Activated naive CD4-positive, alpha-beta T cell (primary cell): ENCODE measurements at places on chromosomes 2 and 18.

- DNase-seq, result no peak
These were observed 142.3 kb upstream of the CDH7 start for GRCh38 chr18:65608471-65608870.

DNA sequence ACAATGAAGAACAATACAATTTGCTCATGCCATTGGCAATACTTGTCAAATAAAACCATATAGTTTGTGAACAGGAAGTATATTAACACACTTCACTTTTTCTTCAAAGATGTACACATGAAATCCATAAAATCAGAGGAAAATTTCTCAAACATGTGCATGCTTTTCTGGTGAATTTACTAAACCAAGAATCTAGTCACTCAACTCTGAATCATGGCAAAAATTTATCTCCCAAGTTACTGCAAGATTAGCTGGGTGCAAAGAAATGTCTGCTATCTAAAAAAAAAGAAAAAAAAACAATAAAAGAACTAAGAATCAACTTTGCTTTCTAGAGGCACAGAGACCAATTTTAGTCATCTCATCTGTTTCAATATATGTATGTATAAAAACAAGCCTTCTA is 419.2 kb downstream of the NR4A2 start:
- no peak for DNase-seq

DNA sequence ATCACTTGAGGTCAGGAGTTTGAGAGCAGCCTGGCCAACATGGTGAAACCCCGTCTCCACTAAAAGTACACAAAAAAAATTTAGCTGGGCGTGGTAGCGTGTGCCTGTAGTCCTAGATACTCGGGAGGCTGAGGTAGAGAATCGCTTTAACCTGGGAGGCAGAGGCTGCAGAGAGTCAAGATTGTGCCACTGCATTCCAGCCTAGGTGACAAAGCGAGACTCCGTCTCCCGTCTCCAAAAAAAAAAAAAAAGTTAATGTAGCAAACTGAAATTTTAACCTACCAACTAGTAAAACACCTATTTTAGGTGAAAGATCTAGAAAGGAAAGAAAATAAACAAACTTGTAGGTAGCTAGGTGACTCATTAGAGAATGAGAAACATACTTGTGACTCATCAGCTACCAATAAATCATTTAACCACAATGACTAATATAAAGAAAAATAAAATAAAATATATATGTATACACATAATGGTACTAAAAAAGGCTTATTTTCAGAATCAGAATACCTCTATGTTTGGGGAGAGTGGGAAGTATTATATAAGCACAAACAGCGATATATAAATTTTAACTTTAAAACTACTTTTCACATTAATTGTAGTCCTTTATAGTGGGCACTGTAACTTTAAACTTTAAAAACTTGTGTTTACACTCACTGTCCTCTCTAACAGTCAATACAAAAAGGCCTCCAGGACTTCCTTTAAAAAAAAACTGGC is 36.6 kb downstream of the DARS1 start:
- DNase-seq, result no peak

GRCh38 chr18:67468038-67468437 is 48.5 kb downstream of the DSEL start:
- DNase-seq, result no peak

GRCh38 chr2:29245742-29246382 is 130.6 kb downstream of the CLIP4 start:
- DNase-seq, result no peak

DNA sequence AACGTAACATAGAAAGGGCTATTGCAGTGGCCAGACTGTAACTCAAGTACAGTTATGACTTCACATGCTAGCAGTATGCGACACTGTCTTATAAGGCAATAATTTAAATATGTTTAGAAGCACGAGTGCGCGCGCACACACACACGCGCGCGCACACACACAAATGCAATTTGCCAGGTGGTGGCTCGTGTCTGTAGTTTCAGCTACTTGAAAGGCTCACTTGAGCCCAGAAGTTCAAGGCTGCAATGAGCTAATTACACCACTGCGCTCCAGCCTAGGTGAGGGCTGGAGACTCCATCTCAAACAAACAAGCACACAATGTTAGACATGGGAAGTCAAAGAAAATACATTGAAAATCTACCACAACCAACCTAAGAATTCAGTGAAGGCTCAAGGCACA is 103.7 kb downstream of the USP34 start:
- DNase-seq, result no peak

GRCh38 chr2:161746891-161747535 is 122.8 kb downstream of the SLC4A10 start:
- no peak for DNase-seq

DNA sequence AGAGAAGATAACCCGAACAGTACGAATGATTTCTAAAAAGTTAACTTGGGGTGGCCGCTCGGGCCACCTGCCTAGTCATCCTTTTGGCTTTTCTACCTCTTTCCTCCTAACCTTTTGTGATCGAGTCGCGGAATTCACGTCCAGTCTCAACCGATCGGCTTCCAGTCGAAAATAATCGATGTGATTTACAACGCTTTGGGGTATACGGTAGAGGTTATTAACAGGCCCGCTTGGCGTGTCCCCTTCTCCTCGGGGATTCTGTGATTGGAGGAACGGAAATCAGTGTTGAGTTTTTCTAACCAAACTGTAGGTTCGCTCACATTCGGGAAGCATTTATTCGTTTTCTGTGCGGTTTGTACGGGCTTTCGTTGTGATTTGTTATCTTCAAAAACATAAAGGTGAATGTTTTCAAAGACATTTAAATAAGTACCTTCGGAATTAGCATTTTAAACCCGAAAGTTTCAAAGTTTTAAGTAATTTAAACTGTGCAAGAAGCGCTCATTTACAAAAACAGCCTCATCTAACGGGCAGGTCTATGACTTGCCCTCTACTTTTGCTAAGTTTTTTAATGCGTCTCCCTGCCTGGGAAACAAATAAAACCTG is 588 bp upstream of the FOXI3 start:
- DNase-seq, result no peak

DNA sequence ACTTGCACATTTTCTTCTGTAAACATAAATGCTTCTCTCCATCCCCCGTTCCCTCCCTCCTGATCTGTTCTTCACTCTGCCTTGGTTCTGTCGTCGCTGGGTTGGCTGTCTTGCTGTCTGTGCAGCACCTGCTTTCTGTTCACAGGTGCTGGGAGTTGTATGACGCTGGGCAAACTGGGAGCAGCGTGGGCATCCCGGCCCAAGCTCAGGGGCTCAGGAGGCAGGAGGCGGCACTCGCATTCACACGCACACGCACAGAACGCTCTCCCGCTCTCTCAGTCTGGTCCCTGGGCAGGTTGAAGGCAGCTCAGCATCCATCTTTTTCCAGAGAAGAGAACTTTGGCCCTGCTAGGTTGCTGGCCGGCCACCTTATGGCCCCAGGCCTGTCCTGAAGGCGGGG is 55.7 kb downstream of the GBX2 start:
- DNase-seq, result no peak

- DNase-seq, result no peak
These were observed 103.3 kb downstream of the COL6A3 start for GRCh38 chr2:237310515-237311114.

- DNase-seq, result no peak
These were observed 1025.1 kb downstream of the LRP1B start for GRCh38 chr2:141105763-141106162.

- no peak for DNase-seq
These were observed 342.2 kb downstream of the CMPK2 start for GRCh38 chr2:6523476-6523875.

DNA sequence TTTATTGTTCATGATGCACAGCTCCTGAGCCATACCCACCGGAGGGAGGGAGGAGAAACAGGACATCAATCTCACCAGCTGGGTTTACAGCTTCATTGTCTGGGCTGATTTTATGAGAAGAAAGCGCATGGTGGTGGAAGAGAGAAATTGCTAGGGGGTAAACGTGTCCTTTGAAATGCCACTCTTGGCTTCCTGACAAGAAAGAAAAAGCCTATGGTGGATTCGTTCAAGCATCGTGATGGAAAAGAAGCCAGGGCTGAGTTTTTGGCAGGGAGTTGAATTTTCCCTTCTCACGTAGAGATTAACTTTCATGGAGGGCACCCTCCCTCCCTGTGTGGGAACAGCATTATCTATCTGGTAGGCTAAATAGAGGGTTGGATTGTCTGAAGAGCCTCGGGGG is 502.0 kb downstream of the SLC4A3 start:
- no peak for DNase-seq

DNA sequence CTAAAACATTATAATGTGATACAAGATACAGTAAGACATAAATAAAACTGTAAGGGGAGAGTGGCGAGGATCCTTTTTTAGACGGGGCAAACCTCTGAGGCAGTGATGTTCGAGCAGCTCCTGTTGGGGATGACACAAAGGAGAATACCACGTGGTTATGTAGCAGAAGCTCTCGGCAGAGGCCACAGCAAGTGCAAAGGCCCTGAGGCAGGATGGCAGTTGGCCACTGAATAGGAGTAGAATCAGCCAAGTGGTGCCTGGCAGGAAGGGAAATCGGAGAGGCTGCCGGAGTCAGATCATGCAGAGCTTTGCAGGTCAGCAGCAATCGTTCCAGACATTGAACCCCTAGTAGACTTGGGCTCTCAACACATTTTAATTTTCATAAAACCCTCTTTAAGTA is 19.1 kb downstream of the NOSTRIN start:
- DNase-seq, result no peak

- no peak for DNase-seq
These were observed 103.9 kb upstream of the TACR1 start for GRCh38 chr2:75303227-75303626.

DNA sequence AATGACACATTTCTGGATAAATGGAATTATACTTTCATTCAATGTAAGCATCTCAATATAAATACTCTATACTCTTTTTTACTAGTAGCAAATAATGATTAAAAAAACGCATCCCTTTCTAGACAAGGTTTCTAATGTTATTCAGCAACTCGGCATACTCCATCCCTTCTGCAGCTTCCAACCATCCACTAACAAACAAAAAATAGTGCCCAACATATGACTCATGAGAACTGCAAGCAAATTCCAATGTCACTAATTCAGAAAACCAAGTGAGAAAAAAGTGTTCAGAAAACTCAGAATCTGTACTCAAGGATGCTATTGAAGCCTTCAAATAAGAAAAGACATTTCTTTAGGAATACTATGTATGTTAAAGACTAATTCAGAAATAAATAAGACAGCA is 140.0 kb downstream of the BAZ2B start:
- DNase-seq, result no peak

- DNase-seq, result no peak
These were observed 132.4 kb downstream of the MGAT5 start for GRCh38 chr2:134386310-134386709.

DNA sequence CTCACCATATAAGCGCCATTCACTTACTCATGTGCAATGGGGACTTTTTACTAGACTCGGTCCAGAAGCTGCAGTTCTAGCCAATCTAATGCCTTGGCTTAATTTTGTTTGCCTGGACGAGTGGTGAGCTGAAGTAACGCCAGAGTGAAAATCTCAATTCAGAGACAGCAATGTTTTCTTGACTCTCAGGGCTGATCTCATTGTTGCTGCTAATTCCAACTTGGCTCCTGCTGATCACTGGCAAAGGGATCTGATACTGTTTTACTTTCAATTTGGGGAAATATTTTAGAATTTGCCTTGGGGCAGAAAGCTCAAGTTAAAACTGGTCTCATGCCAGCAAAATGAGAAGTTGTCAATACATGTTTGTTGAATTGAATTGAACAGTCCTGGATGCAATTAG is 906.6 kb upstream of the CDH2 start:
- DNase-seq, result no peak

DNA sequence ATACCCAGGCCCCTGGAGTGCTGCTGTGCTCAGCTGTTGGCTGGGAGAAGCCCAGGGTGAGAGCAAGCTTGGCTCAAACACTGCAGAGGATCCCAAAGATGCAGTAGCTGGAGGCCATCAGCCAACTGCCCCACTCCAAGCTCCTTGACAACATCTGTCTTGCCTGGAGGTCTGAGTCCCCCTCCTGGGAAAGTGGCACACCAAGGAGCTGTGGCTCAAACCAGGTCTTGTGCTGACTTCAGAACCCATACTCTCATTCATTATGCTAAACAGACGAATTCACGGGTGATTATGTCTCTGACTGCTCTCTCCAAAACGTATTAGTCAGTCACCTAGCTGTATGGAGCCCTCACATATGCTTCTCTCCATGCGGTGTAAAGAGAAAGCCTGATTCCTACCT is 206.1 kb downstream of the TTC32 start:
- DNase-seq, result no peak

DNA sequence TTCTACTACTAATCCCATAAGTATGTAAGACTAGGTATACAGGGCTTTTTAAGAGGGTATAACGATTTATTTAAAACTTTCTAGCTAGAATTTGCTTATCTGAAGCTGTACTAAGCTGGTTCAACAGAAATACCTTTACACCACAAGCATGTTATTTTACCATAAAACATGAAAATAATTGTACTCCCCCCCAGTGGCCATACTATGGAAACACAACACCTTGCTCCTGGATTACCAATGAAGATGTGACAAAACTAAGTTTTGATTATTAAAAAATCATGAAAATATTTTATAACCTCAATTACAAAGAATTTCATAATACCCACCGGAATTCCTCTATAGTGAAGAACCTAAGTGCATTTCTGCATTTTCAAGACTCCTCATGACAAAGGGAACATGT is 27.3 kb downstream of the LPIN2 start:
- no peak for DNase-seq

- no peak for DNase-seq
These were observed 22.0 kb downstream of the STARD6 start for GRCh38 chr18:54335638-54336173.

DNA sequence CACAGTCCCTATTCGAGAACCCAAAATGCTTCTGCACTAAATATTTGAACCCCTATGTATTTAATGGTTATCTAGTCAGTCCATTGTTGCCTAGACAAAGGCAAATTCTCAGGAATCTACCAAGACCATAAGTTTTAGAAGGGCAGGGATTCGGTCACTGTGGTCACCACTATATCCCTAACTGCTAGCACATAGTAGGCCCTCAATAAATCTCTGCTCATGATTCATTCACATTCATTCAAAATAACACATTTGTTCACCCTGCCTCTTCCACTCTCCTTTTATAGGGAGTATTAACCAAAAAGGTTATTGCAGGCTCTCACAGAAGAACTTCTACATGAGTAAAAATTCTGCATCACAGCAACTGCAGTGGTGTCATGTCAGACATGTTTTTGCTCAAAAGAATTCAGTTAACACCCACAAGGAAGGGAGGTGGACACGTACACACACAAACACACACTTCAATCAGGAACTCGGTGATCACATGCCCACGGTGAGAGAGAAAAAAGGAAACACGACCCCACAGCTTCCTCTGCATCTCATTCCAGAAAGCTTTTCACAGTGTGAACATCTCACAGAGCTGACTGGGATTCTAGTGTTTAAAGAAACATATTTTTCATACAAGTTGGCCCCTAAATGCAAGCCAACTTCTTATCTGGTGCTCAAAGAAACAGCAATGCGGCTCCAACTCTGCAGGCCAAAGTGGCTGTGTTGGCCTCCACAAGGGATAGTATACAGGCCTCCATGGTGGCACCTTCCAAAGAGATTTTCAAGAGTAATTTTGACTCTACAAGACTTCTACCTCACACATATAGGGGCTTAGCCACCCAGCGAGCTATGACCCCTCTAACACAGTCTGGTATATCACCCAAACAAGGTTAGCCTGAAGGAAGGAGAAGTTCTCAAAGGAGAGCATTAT is 98.0 kb downstream of the ANKRD44 start:
- DNase-seq, result no peak
